ENCODE measurements at places on chromosomes 4 and X. TPM values are rescaled to one million over a fixed set of nuclear protein-coding genes. Genes with fewer than 3 reads are reported as not detected.

- no peak for DNase-seq
Observed at GRCh38 chr4:22030307-22030706, 81.7 kb upstream of the KCNIP4 start.

- DNase-seq = no peak
Observed at GRCh38 chrX:10615931-10616774, 4.2 kb downstream of the MID1 start.

- no peak for DNase-seq
Observed at GRCh38 chr4:1326751-1327525, 20.1 kb upstream of the UVSSA start.

GRCh38 chr4:155657985-155658680 is 8.5 kb upstream of the GUCY1A1 start:
- DNase-seq = no peak

Gene DRP2
- polyA plus RNA-seq = 0.14 TPM

DNA sequence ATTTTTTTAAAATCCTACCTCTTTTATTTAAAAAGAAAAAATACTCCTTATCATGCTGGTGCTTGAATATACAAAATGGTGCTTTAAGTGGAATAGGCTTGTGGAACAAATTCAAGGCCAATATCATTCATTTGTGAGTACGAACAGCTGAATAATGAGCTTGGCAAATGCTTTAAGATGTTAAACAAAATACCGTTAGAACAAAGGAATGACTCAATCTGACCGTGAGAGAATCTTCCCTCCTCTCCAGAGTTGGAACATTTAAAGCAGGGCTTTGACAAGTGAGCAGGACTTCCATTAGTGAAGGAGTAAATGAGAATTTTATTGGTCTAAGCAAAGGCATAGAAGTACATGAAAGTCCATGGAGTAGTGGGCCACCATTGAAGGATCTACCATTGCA is 74.5 kb downstream of the DCLK2 start:
- no peak for DNase-seq

GRCh38 chrX:70505451-70505841 is 60.8 kb downstream of the DLG3 start:
- DNase-seq = no peak

Gene AKAP4
- polyA plus RNA-seq = not detected

DNA sequence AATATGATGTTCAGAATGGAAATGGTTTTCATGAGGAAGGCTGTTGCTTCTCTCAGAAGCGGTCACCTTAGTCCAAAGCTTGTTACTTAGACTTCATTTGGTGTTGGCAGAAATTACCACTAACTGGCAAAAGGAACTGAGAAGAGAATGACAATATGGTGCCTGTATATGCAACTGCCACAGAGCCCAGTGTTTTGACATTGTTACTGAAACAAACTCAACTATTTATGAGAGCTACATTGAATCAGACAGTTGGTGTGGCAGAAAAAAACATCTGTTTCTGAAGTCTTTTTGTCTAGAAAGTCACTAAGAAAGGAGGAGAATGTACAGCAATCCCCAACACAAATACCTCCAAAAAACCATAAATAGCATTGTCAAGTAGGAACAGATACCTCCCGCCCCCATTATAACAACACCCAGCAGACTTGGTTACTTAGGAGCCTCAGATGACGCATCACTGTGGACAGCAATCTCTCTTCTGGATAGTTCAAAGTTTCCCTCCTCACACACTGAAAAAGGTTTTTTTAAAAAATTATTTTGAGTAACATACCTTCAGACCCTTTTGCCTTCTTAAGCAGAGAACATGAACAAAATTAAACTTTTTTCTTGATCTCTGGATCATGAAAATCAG is 92.2 kb downstream of the MAML3 start:
- no peak for DNase-seq

- no peak for DNase-seq
Observed at GRCh38 chr4:151922306-151922705, 161.5 kb upstream of the GATB start.

- no peak for DNase-seq
Observed at GRCh38 chr4:123826896-123827295, 430.3 kb downstream of the SPRY1 start.

Gene UGT2B11
- not detected for polyA plus RNA-seq

Gene TMSB15C
- 0.37 TPM for polyA plus RNA-seq

DNA sequence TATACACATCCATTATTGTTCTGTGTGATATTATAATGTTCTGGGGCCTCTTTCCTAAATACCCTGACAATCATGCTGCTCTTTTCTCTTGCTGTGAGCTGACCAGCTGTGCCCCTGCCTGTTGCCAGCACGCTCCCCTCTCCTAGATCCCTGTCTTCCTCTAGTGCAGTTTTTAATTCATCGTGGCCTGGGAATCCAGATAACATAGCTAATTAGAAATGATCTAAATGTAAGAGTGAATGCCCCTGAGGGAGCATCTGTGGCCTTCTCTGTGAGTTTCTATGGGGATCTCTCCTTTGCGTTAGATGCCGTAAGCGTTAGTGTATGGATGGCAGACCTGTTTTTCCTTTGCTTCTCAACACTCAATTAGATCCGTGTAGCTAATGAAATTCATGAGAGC is 434.3 kb downstream of the SPRY1 start:
- no peak for DNase-seq

All from GM12878 (cell line).